ENCODE measurements at places on chromosomes 7 and 10. TPM values are rescaled to one million over a fixed set of nuclear protein-coding genes. Genes with fewer than 3 reads are reported as not detected.

The PAPSS2 gene
- total RNA-seq: 220 TPM

The NPC1L1 gene
- total RNA-seq: 0.18 TPM

The TRIM50 gene
- not detected for total RNA-seq

The FAM237B gene
- not detected for total RNA-seq

The ITGA8 gene
- 10.1 TPM for total RNA-seq

The RADIL gene
- total RNA-seq: 8.8 TPM

The FXYD4 gene
- total RNA-seq: not detected

The TMEM139 gene
- not detected for total RNA-seq

The ZNF248 gene
- total RNA-seq: 3.8 TPM

The MTURN gene
- total RNA-seq: 18.3 TPM

The ABCC2 gene
- total RNA-seq: 0.32 TPM

The ADD3 gene
- 202 TPM for total RNA-seq

The PLAC9 gene
- 89.7 TPM for total RNA-seq

The SAMD9 gene
- 5.6 TPM for total RNA-seq

The CYP2C19 gene
- not detected for total RNA-seq

The AGR2 gene
- total RNA-seq: not detected

The OPN4 gene
- not detected for total RNA-seq

The MYH16 gene
- total RNA-seq: not detected
